ENCODE measurements at places on chromosomes 2 and 18. TPM values are rescaled to one million over a fixed set of nuclear protein-coding genes. Genes with fewer than 3 reads are reported as not detected.

GRCh38 chr2:12298352-12298751 lies 418.4 kb upstream of the TRIB2 start:
- peaks cover 10% of the 10 kb centered on the region for H3K4me1 ChIP-seq
- no peak overlapping the region for H3K4me3 ChIP-seq
- H3K36me3 ChIP-seq: no peaks in the 10 kb centered on the region
- no peaks in the 10 kb centered on the region for H3K27me3 ChIP-seq
- H3K27ac ChIP-seq: no peak overlapping the region
- no peak for DNase-seq

DNA sequence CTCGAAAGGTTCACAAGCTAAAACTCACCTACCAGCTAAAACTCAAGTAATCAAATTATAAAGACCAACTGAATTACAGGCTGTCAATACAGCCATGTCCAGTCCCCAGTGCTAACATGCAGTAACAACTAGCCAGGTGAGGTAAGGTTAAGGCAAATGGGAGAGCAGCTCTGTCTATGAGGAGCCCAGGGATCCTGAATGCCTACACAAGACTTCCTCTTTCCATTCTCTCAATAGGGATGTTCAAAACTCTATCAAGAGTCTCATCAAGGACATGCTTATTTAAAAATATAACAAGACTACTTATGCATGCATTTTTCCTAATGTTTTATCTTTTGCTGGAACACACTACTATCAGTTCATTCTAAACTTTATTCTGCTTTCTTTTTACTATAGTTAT lies 20.4 kb downstream of the REV1 start:
- no peaks in the 10 kb centered on the region for H3K27me3 ChIP-seq
- no peak overlapping the region for H3K4me3 ChIP-seq
- DNase-seq: no peak
- H3K4me1 ChIP-seq: peaks cover 89% of the 10 kb centered on the region
- H3K27ac ChIP-seq: peak overlapping the region; percentile 65

DNA sequence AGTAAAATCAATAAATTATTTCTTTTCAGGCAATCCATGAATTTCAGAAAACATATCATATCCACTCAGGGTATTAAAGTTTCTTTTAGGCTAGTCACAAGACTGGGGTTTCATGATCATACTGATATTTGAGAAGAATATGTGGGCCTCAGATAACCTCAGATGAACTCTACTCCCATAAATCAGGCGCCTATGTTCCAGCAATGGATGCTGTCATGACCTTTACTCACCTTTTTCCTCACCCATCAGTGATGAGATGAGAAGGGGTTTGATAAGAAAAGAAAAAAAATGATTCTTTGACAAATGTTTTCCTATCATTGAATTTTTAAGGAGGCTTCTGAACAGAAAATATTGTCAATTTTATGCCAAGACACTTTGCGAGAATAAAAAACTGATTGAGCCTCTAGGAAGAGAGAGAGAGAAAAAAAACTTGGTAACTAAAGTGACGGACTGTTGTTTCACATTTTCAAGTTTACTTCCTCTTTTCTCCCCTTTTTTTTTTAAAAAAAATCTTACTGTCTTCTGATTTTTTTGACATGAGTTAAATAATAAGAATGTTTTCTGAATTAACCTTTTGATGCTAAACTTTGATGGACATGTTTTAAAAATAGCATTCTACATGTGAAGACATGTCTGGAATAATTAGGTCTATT lies 309.1 kb upstream of the MAP2 start:
- DNase-seq: no peak
- H3K4me3 ChIP-seq: no peak overlapping the region
- no peaks in the 10 kb centered on the region for H3K4me1 ChIP-seq

GRCh38 chr2:134924912-134925311 lies 6.3 kb downstream of the CCNT2 start:
- H3K27ac ChIP-seq: no peak overlapping the region
- no peak overlapping the region for H3K4me3 ChIP-seq
- DNase-seq: no peak
- no peaks in the 10 kb centered on the region for H3K27me3 ChIP-seq
- peaks cover 93% of the 10 kb centered on the region for H3K4me1 ChIP-seq

DNA sequence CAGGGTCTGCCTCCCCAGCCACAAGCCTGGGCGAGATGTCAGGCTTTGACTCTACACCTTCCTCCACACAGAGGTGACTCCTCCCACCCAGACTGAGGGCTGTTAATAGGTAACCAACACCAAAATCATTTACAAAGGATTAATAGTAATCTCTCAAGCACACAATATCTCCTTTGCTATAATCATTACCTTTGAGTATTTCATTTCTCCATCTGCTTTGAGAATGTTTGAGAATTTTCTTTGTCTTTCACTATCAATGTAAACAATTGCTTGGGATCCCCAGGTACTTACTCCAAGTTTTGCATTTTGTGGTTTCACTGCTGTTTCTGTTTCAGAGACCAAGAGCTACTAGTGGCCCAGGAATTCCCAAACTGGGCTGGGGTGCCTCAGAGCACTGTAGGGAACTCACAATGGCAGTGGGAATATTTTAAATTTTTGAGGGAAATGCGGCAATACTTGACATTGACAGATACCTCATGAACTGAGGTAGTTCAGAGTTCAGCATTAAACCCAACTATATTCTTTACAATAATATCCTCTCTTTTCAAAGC lies 166.4 kb upstream of the MGAT5 start:
- H3K27me3 ChIP-seq: no peaks in the 10 kb centered on the region
- no peak overlapping the region for H3K4me3 ChIP-seq
- H3K27ac ChIP-seq: no peak overlapping the region

DNA sequence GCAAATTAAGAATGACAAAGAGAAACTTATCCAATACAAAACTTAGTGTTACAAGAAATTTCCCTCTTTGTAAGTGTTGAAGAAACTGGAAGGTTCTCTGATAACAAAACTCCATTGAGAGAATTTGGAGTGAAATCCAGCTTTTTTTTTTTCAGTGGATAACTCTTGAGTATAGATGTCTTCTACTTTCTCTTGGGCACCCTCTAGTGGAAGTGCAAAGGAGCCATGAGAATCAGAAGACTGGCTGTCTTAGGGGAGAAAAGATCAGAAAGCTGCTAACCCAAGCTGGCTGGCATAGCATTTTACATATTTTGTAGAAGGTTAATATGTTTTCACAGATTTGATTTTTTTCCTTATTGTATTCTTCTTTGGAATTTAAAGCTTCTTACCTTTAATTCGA lies 138.8 kb upstream of the SATB2 start:
- peaks cover 21% of the 10 kb centered on the region for H3K27me3 ChIP-seq
- DNase-seq: no peak
- no peak overlapping the region for H3K4me3 ChIP-seq
- no peak overlapping the region for H3K27ac ChIP-seq

The SCN9A gene
- total RNA-seq: 1.4 TPM
